Amygdala (tissue), 56 donors: ENCODE measurements at places on chromosomes 7 and 10.

DNA sequence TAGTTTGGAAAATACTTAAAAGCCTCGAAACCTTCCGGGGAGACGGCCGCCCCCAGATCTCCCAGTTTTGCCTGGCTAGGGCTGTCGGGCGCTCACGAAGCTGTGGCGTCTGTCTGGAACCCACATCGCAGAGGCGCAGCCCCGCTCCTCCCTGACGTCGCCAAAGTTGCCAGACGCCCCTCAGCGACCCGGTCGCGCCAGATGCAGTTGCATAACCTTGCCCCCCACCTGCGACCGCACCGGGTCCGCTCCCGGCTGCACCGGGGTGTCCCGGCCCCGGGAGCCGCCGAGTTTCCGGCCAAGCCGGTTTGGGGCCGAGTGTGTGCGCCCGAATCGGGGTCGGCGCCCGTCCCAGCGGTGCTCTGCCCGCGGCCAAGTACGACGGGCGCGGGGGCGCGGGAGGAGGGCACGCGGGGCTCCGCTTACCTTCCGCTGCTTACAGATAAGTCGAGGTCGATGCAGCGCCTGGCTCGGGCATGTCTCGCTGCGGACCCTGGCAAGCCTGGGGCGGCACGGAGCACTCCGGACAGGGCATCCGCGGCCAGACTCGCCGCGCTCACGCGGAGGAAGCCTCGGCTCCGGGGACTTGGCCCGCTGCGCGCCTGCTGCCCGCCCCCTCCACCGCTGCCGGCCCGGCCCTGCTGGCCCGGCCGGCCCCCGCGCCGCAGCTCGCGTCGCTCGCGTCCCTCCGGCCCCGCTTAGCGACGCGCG, 665 bp downstream of the INSYN2A start:
- no peak for DNase-seq

GRCh38 chr7:85890244-85890811, 703.5 kb upstream of the SEMA3D start:
- DNase-seq = no peak

DNA sequence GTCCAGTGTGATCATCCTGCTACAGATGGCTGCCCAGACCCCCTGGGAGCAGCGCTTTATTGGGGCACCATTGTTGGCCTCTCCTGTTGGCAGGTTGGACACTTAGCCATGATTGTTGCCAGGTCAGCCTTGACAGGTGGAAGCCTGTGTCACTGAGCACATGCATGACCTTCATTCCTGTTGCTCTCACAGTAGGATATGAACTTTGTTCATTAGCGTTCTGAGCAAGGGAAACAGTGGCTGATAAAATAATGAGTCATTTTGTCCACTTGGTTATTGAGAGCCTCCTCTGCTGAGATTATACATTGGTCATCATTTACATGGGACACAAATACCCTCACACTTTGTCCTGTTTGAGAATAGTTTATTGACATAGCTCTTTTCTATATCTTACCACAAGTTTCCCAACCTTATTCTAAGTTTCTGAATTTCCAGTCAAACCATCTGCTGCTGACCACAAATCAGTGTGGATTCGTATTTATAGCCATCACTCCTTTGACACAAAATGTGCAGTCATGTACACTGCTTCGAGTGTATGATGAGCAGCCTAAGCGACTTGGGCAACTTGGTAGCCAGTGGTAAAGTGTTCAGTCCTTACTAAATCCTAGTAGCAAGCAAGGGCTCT, 102.6 kb downstream of the TPST1 start:
- DNase-seq = no peak

GRCh38 chr10:130254662-130255061, 118.5 kb downstream of the GLRX3 start:
- DNase-seq = no peak

DNA sequence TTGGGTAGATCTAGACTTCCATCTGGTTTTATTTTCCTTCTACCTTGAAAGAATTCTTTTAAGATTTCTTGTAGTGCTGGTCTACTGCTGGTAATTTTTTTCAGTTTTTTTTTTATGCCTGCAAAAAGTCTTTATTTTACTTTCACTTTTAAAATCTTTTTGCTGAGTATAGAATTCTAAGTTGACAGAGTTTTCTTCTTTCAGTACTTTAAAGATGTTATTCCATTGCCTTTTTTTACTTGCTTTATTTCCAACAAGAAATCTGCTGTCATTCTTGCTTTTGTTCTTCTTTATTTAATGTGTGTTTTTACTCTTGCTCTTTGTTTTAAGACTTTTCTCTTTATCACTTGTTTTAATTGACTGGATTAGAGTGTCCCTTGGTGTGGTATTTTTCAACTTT, 36.1 kb upstream of the HECTD2 start:
- no peak for DNase-seq
